ENCODE measurements at places on chromosomes 2 and 18.
A peak's percentile ranks its signal among the peaks of the same experiment; 100 is the strongest.

GRCh38 chr18:13361431-13361830 is 142.9 kb downstream of the LDLRAD4 start:
- DNase-seq, result no peak

DNA sequence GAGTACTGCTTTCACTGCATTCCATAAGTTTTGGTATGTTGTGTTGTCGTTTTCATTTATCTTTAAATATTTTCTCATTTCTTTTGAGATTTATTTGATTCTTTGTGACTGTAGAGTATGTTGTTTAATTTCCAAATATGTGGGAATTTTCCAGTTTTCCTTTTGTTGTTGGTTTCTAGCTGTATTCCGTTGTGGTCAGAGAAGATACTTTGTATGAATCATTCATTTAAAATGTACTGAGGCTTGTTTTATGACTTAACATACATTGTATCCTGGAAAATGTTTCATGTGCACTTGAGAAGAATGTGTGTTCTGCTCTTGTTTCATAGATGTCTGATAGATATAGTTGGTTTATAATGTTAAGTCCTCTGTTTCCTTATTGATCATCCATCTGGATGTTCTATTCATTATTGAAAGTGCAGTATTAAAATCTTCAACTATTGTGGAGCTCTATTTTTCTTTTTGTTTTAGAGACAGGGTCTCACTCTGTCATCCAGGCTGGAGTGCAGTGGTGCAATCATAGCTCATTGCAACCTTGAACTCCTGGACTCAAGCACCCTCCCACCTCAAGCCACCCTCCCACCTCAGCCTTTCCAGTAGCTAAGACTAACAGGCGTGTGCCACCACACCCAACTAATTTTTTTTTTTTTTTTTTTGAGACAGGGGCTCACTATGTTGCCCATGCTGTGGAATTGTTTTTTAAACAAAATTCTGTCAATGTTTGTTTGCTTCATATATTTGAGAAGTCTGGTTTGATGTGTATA is 96.8 kb downstream of the TAF4B start:
- no peak for DNase-seq

DNA sequence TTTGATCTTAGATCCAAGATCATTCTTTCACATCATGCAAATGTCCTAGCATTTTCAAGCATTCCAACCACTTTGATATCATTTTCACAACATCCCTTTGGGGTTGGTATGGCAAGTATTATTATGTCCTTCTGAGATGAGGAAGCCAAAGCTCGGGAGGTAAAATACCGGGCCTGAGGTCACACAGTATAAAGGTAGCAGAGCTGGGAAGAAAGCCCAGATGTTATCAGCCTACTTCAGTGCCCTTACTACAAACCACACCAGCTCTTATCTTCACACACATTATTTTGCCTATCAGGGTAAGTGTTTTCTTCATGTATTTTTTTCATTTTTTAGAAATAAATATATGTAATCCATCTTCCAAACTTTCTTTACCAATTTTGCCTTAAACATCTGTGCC is 4.2 kb upstream of the B4GALT6 start:
- no peak for DNase-seq

DNA sequence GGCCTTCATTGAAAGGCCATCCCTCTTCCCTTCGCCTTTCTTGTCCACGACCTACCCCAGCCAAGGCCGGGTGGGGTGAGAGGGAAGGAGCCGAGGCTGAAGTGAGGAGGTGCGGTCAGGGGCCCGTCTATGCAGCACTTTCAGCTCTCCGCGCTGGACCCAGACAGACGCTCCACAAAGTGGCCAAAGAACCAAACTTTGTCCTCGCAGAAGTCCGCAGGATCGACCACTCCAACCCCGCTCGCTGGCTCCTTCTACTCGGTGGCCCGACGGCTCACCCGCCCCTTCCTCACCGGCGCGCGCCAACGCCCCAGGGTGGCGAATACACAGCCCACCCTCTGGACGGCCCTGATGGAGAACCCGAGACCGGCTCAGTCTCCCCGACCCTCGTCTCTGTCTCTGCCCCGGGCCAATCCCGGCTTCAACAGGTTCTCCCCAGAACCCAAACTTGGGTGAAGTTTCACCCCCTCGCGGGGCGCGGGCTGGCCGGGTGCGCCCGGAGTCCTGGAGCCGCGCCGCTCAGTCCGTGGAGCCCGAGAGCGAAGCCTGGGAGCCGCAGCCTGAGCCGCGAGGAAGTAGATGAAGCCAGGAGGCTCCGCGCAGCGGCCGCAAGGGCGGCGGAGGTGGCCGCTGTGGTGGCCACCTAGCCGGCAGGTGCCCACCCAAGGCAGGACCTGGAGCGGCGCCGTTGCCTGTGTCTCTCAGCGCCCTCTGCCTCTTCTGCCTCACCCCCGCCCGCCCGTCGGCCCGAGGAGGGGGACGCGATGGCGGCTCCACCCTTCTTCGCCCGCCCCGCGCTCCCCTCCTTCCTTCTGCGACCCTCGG is 26.7 kb upstream of the ALPP start:
- peak; percentile 73 for DNase-seq

- no peak for DNase-seq
Observed at GRCh38 chr2:233407771-233408181, 53.5 kb downstream of the DGKD start.

DNA sequence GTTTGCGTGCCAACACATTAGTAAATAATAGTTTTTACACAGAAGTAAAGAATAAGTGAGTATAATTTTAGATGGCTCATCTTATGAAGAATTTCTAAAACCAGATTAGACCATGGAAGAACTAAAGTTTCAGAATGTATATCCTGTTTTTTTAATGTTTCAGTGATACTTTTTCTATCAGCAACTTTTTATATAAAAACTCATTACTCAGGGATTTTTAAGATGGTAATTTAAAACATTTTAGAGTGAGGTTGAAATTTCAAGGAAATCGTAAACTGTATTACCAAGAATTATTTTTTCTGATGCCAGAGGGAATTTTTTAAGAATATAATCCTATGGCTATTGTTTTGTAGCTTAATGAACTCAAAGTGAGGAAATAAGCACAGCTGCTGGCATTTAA is 128.5 kb upstream of the FANCL start:
- DNase-seq, result no peak

- peak; percentile 56 for DNase-seq
Observed at GRCh38 chr2:25845843-25846505, 32.3 kb downstream of the ASXL2 start.

GRCh38 chr2:74935975-74936391 is 22.5 kb upstream of the POLE4 start:
- no peak for DNase-seq

DNA sequence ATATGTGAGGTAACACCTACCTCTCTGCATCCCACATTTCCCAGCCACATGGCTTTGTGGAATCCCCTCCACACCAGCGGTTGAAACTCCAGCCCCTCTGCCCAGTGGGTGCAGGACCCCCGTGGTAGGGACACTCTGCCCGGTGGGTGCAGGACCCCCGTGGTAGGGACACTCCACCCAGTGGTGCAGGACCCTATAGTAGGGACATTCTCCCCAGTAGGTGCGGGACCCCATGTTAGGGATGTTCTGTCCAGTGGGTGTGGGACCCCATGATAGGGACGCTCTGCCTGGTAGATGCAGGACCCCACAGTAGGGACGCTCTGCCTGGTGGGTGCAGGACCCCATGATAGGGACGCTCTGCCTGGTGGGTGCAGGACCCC is 11.5 kb downstream of the COPS9 start:
- DNase-seq, result no peak

DNA sequence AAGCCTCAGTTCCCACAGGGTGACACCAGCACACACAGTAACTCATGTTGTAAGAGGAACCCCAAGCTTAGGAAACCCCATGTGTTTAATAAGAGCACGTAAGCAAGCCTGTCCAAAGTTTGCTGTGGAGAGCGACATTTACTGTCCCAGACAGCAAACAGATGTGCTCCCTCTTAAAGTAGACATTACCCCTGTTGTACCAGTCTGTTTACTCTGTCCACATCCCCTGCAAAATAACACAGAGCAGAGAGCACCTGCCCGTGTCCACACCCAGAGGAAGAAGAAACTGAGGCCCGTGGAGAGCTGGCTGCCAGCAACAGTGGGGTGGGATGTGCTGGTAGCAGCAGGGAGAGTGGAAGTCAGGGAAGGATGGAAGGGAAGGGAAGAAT is 243.5 kb downstream of the GBX2 start:
- DNase-seq, result no peak

GRCh38 chr2:25506226-25506625 is 164.5 kb upstream of the DNMT3A start:
- no peak for DNase-seq

- peak; percentile 86 for DNase-seq
Observed at GRCh38 chr2:37894601-37895000, 30.5 kb upstream of the RMDN2 start.

GRCh38 chr2:118279005-118279404 is 190.7 kb downstream of the INSIG2 start:
- no peak for DNase-seq

DNA sequence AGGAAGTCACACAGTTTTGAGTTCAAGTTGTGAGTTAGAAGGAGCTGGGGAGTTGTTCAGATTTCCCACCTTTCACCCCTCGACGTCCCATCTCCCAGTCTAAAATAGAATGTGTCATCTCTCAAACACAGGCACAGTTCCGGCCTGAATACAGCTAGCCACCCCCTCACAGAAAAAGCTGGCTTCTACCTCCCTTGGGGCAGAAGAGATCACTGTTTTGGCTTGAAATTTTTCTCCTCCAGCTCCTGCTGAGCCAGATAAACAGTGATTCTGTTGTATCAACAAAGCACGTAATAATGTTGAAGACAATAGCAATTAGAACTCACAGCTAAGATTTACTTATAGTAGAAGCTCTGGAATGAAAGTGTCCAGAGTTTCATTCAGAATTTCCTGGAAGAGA is 74.7 kb downstream of the KIAA2012 start:
- DNase-seq, result peak; percentile 90

DNA sequence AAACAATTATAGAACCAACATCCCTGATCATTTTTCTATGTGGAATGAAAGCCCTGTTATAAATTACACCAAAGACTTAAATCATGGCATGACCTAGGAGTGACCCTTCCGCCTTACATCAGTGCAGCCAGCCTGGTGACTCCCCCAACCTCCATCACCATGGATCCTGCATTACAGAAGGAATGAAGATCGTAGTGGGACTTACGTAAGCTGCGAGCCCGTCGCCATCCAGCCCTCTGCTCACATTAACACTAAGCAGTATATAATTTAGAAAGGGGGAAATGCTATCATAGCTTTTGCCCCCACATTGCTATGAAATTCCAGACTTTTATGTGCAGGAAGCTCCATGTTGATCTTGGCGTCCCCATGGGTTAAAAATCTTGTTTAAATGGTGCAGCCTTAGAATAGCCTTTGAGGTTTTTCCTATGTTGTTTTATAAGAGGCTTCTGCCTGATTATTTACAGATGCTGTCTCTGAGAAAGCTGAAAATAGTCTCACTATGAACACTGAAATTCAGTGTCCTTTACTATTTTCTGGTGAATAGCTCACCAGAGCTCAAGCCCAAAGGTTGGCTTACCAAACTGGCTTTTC is 76.3 kb downstream of the COLEC12 start:
- DNase-seq, result peak; percentile 79

DNA sequence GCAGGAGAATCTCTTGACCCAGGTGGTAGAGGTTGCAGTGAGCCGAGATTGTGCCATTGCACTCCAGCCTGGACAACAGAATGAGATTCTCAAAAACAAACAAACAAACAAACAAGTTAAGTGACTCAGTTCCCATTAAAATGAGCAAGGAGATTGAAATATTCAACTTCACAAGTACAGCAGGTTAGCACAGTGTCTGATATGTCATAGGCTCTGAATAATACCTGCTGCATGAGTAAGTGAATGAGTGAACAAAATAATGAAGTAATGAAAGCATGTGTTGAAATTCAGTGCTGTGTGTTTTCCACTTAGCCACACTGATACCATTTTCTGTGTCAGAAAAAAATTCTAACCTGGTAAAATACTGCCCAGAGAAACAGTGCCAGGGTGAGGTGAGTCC is 41.9 kb upstream of the SETBP1 start:
- no peak for DNase-seq

- DNase-seq, result peak; percentile 66
Observed at GRCh38 chr2:170929686-170930050, 615 bp downstream of the GORASP2 start.

DNA sequence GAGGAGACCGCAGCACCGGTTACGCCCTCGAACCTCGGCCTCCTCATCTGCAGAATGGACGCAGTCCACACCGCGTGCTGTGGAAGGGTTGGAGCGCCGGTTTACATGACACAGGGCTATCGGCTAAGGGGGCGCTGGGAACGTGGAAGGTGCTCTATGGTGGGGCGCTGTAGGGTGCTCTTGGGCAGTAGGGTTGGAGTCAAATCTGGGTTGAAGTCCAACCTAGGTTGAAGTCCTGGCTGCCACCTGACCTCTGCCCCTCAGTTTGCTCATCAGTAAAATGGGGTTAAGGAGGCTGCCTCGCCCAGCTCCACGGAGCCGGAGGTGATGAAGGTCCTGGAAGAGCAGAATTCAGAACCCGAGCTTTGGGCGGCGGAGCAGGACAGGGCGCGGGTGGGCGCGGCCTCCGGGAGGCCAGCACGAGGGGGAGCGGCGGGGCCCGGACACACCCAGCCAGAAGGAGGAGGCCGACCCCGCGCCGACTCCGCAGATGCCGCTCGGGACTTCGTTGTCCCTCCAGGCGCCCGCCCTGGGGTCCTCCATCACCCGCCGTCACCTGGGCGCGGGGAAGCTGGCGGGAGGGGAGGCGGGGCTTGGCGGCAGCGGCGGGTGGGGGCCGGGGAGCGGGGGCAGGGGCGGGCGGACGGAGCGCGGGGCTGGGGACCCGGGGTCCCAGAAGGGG is 558 bp upstream of the GAREM2 start:
- DNase-seq, result peak; percentile 81

DNA sequence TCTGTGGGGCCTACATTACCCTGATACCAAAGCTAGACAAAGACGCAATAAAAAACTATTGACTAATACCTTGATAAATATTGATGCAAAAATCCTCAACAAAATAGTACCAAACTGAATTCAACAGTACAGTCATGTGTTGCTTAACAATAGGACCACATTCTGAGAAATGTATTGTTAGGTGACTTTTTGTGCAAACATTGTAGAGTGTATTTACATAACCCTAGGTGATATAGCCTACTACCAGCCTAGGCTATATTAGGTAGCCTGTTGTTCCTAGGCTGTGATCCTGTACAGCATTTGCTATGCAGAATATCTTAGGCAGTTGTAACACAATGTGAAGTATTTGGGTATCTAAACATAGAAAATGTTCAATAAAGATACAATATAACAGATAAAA is 36.7 kb downstream of the CCDC138 start:
- DNase-seq, result no peak

- no peak for DNase-seq
Observed at GRCh38 chr2:142748559-142749099, 128.8 kb upstream of the KYNU start.

Data from osteoblast (primary cell).